ENCODE measurements at places on chromosomes 1 and 21.

DNA sequence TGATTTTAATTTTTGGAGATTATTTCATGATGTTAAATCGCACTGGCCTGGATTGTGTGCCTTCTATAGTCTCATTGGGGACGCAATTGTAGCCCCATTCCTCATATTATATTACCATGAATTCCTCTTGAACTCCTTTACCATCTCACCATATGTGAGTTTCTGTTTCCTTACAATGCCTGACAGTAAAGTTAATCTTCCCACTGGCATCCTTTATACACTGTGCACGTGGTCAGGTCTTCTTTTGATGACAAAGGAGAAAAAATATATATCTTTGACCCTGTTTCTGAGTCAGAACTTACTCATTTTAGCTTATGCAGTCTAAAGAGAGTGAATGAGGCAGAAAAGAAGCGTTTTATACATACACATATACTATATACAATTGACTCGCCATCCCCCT is 774 bp upstream of the ABL2 start:
- no peak for DNase-seq

DNA sequence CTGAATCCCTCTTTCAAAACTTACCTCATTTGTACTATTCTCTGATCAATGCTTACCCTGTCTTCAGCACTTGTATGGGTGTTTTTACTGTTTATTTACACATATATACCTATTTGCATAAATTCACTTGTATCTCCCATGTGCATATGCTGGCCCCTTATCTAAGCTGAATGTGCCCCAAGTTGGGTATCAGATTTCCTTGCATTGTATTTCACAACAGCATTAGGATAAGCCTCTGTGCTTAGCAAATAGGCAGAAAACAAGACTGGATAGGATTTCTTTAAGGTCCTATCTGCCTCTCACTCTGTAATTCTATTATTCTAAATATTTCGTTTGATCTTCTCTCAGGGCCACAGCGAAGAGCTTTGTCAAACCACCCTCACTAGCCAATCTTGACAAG is 45.9 kb upstream of the IPO9 start:
- DNase-seq: no peak

- no peak for DNase-seq
Measured at GRCh38 chr1:162165528-162165927, 96.0 kb downstream of the NOS1AP start.

GRCh38 chr1:153717330-153717729 is 10.5 kb upstream of the INTS3 start:
- DNase-seq: no peak

GRCh38 chr1:76093522-76094312 is 19.2 kb downstream of the ST6GALNAC3 start:
- no peak for DNase-seq

Data from putamen (tissue), 1 donor.